ENCODE measurements at places on chromosomes 4 and X.

DNA sequence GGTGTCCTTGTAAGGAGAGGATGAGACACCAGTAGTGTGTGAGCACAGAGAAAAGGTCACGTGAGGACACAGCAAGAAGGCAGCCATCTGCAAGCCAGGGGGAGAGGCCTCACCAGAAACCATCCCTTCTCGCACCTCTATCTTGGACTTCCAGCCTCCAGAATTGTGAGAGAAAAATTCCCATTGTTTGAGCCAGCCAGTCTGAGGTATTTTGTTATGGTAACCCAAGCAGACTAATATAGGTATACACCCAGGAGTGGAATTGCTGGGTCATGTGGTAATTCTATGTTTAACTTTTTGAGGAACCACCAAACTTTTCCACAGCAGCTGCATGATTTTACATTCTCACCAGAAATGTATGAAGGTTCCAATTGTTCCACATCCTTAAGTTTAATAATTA, 25.6 kb downstream of the ZDHHC9 start:
- no peak for DNase-seq

- DNase-seq, result no peak
Observed at GRCh38 chrX:40628506-40628905, 5.3 kb downstream of the MPC1L start.

DNA sequence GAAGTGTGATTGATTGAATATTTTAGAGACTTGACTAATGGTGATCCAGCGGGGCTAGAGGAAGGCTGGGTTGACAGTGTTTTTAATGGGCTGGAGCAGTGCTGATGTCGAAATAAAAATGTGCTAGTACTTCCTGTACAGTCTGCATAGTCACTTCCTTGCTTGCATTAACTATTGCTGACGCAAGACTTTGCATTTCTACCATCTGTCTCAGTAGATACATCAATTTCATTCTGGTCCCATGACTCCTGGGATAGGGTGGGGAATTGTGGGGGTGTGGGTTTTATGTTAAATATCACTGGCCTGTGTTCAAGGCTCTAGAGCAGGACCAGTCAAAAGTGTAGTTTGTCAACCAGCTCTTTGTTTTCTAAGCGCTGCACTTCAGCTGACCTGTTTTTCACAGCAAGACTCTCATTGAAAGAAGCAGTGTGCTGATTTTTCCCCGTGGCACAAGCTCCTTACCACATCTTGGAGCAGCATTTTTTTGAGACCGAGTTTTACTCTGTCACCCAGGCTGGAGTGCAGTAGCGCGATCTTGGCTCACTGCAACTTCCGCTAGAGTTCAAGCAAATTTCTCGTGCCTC, 35.2 kb upstream of the PHEX start:
- no peak for DNase-seq

DNA sequence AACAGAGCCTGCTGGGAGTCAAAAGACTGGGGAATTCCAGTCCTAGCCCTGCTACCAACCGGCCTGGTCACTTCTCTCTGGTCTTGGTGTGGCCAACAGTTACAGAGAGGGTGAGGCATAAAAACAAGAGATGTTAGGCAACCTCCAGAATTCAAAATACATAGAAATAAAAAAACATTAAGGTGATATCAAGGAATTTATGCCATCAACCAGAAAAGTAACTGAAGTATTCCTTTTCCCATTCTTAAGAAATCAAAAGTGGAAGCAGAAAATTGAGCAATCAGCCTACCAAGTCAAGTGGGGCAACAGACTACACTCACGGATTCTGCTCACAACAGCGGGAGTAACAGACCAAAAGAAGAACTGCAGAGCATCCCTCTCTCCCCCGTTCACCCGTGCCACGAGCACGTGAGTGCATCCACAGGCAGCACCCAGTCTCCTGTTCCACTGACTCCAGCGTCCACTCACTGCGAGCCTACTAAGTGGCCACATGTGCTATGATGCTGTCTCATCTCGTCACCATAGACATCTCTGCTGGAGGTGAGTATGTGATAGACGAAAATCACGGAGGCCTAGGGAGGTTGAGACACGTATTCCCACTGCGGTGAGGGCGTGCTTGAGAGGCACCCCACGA, 29.3 kb downstream of the AFAP1 start:
- DNase-seq, result no peak

DNA sequence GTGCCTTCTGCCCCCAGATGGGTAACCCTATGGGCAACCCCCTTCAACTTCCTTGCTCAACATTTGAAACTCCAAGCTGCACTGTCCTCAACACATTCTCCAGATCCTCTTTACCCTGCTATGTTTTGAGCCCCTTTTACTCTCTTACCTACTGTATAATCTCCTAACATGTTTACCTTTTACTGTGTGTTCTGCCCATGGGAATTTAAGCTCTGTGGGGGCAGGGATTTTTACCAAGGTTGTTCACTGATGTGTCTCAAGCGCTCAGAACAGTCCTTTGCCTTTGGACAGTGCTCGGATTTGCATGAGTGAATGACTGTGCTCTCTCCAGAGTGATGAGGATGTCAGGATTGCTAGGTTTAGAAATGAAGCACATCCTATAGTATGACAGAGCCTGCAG, 53.2 kb downstream of the SORBS2 start:
- no peak for DNase-seq

GRCh38 chr4:85708468-85708867, 233.5 kb downstream of the ARHGAP24 start:
- no peak for DNase-seq

GRCh38 chr4:37684154-37684553, 2.0 kb downstream of the RELL1 start:
- no peak for DNase-seq

DNA sequence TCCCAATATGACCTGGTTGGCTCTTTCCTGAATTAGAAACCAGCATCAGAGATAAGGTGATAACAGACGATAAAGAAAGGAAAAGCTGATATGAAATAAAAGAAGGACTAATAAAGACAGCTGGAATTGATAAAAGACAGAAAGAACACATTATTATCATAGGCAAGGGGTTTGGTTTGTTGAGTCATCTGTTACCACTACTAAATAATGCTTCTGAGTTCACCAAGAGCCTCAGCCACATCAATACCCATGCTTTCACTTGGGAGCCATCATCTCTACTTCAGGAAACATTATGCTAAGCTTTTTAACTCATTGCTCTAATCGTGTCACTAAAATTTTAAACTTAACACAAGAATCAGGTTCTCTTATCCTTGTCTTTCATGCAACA, 27.6 kb downstream of the ANXA5 start:
- no peak for DNase-seq

DNA sequence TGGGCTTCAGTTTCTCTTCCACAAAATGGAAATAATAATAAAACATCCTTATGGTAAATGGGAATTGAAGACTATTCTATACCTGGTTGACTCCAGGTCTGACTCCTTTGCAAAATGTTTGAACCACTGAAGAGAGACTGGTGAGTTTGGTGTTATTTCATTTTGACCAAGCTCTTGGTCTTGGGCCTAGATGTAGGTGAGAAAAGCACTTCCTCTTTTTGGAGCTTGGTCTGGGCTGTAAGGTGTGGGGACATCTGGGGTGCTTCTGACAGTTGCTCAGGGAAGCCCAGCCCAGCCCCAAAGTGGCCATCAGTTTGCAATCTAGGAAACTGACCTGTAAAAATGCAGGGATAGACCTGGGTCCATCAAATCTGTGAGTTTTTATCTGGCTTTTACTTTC, 26.8 kb upstream of the SOD3 start:
- DNase-seq, result no peak

- DNase-seq, result no peak
Observed at GRCh38 chr4:184165291-184165690, 52.4 kb downstream of the ENPP6 start.

GRCh38 chr4:7798178-7798995, 141.3 kb downstream of the AFAP1 start:
- no peak for DNase-seq

DNA sequence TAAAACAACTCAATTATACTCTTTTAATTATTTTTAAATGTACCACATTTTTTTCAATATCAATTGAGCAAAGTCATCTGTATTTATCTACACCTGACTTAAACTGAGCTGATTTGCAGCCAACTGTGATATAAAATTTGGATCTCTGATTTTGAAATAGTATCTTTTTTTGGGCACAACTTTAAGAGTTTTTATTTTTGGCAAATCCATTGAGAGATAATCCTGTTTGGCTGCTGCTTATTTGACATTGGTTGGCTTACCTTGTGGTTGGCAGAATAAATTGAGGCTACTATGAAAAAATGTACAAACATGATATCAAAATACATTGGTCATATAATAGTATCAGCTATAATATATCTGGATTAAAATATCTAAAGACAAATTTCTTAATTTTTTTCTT, 656.0 kb upstream of the NDST4 start:
- no peak for DNase-seq

- DNase-seq, result no peak
Observed at GRCh38 chr4:78250500-78250899, 193.4 kb downstream of the FRAS1 start.

DNA sequence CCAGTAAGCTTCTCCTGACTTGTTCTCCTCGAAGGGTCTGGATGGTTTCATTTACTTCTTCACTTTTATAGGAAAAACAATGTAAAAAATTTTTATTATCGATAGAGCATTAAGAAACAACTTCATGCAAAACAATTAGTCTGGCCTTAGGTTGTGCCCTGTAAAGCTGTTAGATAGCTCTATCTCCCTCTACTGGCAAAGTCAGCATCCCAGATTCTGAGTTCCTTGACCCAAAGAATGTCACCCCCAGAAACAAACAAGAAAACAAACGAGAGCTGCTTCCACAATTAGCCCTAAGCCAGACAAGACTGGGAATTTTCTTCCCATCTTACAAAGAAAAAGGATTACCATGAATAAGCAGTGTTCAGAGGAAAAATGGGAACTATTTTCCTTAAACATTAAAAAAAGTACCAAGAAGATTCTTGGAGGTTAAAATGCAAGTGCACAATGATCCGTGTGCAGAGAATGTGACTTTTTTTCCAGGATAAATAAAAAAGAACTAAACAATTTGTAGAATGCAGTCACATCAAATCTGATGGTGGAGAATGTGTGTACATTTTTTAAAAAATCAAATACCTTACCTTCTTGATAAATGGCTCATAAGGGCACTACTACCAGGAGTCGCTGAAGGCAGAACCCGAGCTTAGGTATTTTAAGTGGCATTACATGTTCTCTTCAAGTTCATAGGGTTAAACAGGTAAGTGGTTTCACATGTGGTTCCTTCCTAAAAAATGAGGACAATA, 293.2 kb downstream of the FBXO8 start:
- no peak for DNase-seq

- peak; percentile 8 for DNase-seq
Observed at GRCh38 chr4:153684182-153684970, at the start of gene TLR2. Gene TLR2 (plus strand): TSS chr4:153684280. CDS start chr4:153702908, 18,628 bp downstream.

GRCh38 chr4:109315818-109316217, 13.4 kb upstream of the COL25A1 start:
- DNase-seq, result no peak

DNA sequence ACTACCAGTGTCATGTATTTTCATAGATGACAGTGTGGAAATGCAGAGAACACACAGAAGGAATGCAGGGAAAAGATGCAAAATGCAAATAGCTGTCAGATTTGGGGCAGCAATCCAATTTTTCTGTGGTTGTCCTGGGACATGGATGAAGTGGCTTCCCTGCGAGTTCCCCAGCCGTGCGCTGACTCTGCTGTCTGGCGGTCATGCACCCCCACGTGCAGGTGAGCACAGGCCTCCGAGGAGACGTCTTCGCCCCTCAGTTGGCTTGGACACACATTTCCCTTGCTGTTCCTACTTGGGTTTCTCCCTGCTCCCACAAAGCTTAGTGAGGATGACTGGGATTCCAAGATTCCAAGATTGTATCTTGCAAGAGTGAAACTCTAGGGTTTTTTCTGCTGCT, 24.4 kb downstream of the BLOC1S4 start:
- DNase-seq, result no peak

- no peak for DNase-seq
Observed at GRCh38 chr4:168634276-168634802, 137.5 kb downstream of the PALLD start.

- no peak for DNase-seq
Observed at GRCh38 chr4:188417181-188417580, 277.9 kb downstream of the TRIML1 start.

GRCh38 chrX:151323054-151323453, 74.0 kb upstream of the VMA21 start:
- DNase-seq, result no peak

DNA sequence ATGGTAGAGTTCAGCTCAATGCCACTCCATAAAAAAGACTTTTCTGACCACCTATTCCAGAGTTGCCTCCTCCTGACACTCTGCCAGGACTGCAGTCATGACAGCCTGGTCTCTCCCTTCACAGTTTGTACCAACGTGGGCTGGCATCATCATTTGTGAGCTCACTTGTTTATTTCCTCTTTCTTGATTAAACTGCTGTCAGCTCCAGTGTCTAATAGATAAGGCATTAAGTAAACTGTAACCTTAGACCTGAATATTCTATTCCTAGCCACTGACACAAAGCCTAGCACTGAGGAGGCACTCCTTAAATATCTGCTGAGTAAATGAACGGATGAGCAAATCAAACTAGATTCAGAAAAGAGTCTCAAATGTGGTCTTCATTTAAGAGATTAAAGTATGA, 48.7 kb downstream of the DDX60 start:
- DNase-seq, result no peak

- DNase-seq, result no peak
Observed at GRCh38 chrX:71870208-71871098, 40.2 kb upstream of the NHSL2 start.

DNA sequence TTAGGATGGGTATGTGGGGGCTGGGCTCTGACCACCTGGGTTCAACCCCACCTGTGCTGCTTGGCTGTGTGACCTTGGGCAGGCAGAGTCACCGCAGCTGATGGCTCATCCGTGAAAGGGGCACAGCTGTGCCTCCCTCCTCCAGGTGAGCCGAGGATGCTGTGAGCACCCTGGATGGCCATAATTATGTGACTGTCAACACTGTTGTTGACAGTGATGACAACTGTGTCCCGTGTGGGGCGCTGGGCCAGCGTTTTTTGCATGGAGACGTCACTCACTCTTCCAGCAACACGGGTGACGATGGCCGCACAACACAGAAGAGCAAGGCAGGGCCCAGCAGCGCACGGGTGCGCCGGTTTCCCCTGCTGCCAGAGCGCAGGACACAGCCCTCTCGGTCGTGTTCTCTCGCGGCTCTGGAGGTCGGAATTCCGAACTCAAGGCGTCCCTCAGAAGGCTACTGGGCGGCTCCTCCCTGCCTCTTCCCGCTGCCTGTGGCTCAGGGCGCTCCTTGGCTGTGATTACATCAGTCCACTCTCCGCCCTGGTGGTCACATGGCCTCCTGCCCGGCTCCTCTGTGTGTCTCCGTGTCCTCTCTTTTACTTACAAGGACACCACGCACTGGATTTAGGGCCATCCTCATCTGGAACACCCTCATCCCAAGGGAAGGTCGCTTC, 1.3 kb downstream of the SH3TC1 start:
- DNase-seq, result no peak

DNA sequence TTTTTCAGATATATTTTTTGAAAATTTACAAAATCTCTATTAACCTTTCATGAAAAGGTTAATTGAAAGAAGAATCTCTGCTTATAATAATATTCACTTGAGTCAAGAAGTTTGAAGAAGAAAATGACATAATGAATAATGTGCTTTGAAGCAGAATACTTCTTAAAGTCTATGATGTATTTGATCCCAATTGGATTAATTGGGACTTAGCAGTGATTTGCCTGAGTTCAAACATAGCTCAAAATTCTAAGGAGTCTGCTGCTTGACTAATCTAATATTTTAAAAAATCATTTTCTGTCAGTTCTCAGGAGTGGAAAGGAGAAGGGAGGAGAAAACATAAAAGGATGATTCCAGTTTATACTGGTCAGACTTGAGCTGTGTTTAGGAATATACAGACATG, 1150.4 kb upstream of the INTU start:
- DNase-seq, result no peak

GRCh38 chr4:120554086-120554485, 368.4 kb downstream of the PRDM5 start:
- DNase-seq, result no peak

- no peak for DNase-seq
Observed at GRCh38 chr4:176357359-176358082, 37.8 kb downstream of the SPCS3 start.

All from NCI-H345 (cell line).